ENCODE measurements at places on chromosomes 6 and 20.

GRCh38 chr20:61115364-61116065, 136.5 kb upstream of the CDH4 start:
- DNase-seq, result no peak

- peak; percentile 22 for DNase-seq
Measured at GRCh38 chr6:83055366-83055964, 10.2 kb downstream of the UBE3D start.

GRCh38 chr6:102774326-102774725, 1380.8 kb downstream of the GRIK2 start:
- DNase-seq, result no peak

DNA sequence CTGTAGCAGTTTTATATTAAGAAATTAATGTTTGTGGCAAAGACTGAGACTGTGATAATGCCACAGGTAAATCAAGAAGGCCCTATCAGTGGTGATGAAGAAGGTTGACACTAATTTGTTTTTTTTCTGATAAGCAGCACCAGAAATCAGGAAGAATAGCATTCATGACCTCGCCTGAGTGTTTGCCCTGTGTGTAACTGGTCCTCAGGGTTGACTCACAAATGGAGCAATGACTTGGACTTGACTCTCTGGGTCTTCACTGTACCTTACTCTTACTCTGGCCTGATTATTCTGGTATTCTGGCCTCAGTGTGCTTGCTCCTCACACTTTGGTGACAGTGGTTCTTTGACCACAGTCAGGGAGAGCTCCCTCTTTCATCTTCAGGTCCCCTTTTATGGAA, 243.9 kb downstream of the HAO1 start:
- no peak for DNase-seq

DNA sequence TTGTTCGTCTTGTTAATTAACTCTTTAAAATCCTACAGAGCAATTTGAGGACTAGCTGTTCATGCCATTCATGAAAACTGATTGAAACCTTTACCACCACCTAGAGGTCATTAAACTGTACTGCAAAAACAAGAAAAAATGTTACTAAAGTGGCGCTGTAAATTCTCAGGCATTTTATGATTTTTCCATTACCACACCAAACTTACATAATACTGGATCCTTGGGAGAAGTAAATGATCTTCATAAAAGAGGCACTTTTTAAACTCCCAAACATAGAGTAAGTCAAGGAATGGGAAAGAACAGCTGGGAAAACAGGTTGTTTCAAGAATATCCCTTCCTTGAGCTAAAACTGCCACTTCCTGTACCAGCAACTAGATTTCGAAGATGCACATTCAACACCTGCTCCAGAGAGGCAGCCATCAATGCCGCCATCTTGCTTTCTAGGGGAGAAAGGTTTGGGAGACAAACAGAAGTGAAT, 54.3 kb downstream of the MYLIP start:
- DNase-seq, result no peak

DNA sequence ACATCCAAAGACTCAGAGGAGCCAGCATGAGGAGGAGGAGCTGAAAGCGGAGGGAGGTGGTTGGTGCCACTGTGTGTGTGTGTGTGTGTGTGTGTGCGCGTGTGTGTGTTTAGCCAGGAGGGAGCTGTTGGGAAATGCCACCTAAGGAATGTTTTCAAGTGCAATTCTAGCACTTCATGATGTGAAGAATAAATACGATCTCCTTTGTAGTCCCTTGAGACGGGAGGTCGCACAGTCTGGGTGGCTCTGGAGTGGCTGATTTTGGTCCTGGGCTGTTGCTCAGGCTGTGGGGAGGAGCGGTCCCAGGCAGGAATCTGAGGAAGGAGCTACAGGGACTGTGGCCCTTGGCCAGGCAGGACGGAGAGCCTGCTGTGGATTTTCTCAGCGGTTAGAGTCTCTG, 93.7 kb downstream of the PPP1R14C start:
- no peak for DNase-seq

GRCh38 chr6:137259349-137259748, 40.2 kb upstream of the IFNGR1 start:
- no peak for DNase-seq

GRCh38 chr6:73043446-73043845, 181.8 kb downstream of the KHDC1L start:
- DNase-seq, result no peak

GRCh38 chr6:110814102-110815014, 911 bp downstream of the CDK19 start:
- DNase-seq, result peak; percentile 36
